Activated CD4-positive, CD25-positive, alpha-beta regulatory T cell (primary cell): ENCODE measurements at places on chromosomes 12 and 14.

DNA sequence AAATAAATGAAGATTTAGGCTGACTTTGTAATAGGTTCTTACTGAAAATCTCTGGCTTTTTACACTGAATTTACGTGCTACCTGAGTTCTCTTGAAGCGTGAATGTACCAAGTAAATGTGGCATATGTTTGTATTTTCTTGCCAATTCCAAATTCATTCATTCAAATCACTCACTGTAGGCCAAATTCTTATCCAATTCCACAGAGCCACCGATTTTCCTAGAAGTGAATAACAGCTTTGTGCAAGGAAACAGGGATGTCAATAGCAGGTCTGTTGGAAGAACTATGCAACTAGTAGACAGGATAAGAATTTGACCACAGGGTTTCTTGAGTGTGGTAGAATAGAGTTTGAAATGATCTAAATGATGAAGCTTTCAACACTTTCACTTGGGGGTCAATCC is 86.8 kb downstream of the SOX5 start:
- no peak for DNase-seq

DNA sequence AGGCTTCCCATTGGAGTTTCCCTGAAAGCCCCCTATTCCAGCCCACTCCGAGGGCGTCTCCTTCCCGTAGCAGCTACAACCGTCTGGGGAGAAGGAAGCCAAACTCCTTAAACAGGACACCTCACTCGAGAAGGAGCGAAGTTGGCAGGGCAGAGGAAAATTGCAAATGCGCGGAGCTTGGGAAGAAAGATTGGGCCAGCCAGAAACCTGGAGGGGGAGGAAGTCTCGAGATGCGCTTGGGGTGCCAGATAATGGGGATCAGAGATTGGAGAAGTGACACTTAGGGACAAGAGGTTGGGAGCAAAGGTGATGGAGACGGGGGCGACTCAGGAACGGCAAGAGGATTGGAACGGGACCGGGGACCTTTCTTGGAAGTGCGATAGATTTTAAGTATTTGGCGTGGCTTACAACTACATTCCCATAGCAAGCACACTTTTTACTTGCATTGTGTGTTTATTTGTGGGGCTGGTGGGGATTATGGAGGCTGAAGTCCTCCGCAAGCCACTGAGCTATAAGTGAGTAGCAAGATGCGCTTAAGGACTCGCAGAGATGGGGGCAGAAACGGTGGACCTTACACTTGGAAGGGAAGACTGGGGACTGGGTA is 926 bp downstream of the HRK start:
- no peak for DNase-seq

- no peak for DNase-seq
Measured at GRCh38 chr14:24818058-24818822, 184.2 kb upstream of the GZMB start.

GRCh38 chr12:18296201-18296908 is 35.0 kb downstream of the PIK3C2G start:
- no peak for DNase-seq

DNA sequence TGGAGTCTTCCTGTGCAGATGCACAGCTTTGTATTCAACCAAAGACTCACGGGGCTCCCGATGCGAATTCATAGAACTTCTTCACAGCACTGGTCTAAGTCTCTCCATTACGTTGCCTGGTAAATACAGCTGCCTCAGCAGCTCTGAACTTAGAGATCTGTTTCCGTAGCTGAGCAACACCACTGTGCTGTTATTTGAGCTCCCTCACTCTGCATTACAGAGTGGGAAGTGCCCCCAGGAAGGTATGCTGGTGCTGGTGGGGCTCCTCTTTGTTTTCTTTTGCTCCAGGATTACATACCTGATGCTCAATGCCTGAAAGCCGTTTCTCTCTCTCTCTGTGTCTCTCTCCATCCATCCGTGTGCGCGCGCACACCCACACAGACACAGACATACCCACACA is 227.5 kb upstream of the RMST start:
- DNase-seq, result no peak

GRCh38 chr14:63266106-63266505 is 52.6 kb downstream of the GPHB5 start:
- DNase-seq, result no peak

DNA sequence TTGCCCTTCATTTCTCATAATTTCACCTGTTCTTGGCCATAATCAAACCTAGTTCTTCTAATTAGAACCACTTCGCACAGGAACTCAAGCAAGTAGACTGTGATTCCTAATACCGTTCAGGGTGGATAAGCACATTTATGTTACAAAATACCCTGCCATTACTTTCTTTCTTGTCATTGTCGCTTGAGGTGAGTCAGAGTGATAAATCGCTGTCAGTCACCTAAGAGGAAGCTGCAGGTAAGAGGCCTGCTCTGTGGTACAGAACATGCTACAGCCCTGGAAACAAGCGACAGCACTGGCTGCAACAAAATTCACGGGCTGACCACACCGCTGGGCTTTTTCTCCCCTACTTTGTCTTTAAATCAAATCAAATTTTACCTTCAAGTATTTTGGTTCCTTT is 218.2 kb downstream of the ANO6 start:
- DNase-seq, result no peak

- DNase-seq, result no peak
Measured at GRCh38 chr12:100845095-100845494, 50.5 kb downstream of the ANO4 start.

DNA sequence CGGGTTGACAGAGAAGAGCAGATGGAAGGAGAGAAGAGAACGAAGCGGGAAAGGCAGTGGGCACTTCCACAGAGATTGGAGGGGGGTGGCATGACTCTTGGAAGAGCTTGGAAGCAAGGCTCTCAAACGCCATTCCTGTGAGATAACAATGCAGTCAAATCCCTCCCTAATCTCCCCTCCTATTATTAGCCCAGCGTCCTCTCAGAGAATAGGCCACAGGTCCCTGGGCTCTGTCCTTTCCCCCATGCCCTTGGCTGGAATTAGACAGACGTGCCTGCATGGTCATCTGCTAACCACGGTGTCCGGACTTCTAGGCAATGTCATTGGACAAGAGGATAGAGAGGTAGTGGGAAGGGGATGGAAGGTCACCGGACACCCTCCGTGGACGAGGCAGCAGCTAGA is 8.0 kb upstream of the MYH7 start:
- no peak for DNase-seq

GRCh38 chr12:131454418-131455217 is 256.3 kb upstream of the SFSWAP start:
- DNase-seq, result no peak

DNA sequence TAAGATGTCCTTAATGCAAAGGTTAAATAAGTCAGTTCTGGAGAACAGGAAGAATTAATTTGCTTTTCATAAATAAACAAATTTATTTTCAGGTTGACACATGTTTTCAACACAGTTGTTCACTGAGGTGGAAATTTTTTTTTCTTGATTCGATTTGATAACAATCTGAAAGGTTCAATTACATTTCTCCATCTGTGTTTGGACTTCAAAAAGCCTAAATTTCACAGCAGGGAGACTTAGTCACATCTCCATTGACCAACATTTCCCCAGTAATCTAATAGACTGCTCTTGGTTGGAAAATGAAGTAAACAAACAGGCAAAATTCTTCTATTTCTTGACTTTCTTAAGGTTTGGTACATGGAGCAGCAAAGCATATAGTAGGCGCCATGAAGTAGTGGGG is 134.9 kb upstream of the CPNE8 start:
- DNase-seq, result no peak

GRCh38 chr14:35412272-35413056 is 7.9 kb upstream of the NFKBIA start:
- no peak for DNase-seq

- no peak for DNase-seq
Measured at GRCh38 chr12:24751181-24751580, 197.7 kb downstream of the BCAT1 start.

- DNase-seq, result peak; percentile 55
Measured at GRCh38 chr12:92928421-92928961, 604 bp downstream of the EEA1 start.

GRCh38 chr12:54429014-54429471 is 10.0 kb upstream of the ITGA5 start:
- DNase-seq, result no peak

DNA sequence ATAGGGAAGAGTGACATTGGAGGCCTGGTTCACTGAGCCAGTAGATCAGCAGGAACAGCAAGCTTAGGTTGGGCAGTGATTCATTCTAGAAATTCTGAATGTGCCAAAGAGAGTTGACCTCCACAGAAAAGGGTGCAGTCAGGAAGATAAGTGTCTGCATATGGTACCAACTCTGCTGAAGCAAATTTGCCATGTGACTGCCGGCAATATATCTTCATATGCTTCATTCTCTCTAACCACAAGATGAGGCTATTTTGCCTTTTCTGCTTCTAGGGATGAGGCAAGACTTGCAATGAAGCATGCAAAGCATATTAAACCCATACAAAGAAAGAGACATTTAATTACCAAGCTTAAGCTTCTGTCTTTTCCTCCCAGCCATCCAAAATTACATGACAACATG is 13.6 kb downstream of the CCDC198 start:
- no peak for DNase-seq

- DNase-seq, result no peak
Measured at GRCh38 chr14:91410771-91411536, 6.7 kb downstream of the CCDC88C start.

GRCh38 chr14:44453433-44454171 is 53.5 kb downstream of the FSCB start:
- no peak for DNase-seq

DNA sequence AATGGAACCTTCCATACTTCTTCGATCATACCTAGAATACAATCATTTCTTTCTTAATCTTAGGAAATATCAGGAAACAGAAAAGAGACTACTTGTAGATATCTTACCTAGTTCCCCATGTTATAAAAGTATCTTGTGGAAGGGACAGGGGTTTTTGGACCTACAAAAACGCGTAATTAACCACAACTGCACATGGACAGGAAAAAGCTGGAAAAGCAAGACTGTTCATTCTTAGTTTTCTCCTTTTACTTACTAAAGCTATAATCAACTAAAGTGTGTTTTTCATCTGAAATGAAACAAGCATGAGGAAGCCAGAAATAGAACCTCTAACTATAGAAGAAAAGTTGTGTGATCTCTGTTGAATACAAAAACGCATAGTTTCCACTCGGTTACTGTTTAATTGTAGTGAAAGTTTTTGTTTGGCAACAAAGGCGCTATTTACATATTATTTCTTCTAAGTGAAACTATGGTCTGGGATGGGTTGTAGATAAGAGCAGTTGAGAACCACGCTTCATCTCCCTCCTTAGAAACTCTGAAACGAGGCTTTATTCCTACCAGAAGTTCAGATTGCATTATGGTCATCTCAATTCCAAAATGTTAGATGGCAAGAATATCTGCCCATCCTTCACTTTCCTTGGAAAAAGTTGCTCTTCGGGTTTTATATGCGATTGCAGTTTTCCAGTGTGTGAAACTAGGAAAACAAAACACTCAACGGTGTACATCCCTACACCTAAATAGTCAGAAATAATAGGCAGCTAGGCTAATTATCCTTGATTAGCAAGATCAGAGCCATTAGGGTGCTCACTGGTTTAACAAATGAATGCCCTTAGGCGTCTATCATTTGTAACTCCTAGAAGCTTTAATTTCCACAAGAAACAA is 1.1 kb downstream of the BCAT1 start:
- no peak for DNase-seq

- no peak for DNase-seq
Measured at GRCh38 chr12:65561798-65562382, 262.4 kb upstream of the HMGA2 start.

DNA sequence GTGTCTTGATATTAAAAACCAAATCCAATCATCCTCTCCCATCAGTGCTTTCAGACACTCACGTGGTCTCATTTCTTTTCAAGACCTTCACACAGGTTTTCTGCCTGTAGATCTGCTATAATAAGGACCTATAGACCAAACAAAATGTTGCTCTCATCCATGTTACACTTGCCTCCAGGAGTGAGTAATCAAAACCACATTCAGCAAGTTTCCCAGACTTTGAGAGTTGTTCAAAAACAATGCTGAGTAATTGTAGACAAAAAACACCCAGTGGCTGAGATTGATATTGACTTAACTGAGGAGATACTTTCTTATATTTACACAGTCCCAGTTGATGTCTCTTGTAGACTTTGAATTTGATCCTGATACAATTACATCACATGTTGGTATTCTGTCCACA is 383.1 kb downstream of the TMEM132D start:
- DNase-seq, result no peak

GRCh38 chr12:70468741-70469140 is 102.7 kb downstream of the KCNMB4 start:
- DNase-seq, result no peak

GRCh38 chr14:50399251-50400032 is 2.8 kb upstream of the CDKL1 start:
- no peak for DNase-seq

GRCh38 chr12:49626169-49626835 is 2.9 kb downstream of the PRPF40B start:
- no peak for DNase-seq

DNA sequence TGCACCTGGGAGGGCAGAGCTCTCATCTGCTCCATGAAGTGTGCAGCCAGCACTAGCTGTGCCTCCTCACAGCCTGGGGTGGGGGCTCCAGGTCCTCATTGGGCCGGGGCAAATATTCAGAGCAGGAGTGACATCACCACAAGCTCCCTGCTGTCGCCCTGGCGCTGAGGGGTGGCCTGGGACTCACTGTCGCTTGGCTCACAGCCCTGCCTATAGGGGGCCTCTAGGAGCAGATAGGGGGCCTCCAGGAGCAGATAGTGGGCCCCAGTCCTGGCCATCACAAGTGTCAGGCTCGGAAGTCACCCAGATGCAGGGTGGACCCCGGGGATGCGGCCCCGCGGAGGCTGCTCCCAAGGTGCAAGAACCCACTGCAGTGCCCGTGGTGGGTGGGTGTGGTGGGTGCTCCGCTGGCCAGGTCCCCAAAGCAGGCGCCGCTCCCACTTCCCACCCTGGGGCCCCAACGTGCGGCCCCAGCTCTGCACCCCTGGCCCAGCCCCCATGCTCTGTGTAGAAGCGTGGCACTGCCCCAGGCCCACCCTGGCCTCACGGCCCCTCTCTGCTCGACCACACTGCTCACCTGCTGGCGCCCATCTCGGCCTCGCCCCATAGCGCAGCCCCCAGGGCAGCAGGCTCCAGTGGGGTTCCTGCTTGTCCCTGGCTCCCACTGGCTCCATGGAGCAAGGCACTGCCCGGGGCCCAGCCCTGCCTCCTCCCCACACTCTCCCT is 18.0 kb downstream of the SYNJ2BP start:
- no peak for DNase-seq

GRCh38 chr14:19823178-19823577 is 19.6 kb downstream of the OR4N2 start:
- no peak for DNase-seq

GRCh38 chr12:57438400-57438799 is 3.8 kb downstream of the INHBC start:
- DNase-seq, result no peak

DNA sequence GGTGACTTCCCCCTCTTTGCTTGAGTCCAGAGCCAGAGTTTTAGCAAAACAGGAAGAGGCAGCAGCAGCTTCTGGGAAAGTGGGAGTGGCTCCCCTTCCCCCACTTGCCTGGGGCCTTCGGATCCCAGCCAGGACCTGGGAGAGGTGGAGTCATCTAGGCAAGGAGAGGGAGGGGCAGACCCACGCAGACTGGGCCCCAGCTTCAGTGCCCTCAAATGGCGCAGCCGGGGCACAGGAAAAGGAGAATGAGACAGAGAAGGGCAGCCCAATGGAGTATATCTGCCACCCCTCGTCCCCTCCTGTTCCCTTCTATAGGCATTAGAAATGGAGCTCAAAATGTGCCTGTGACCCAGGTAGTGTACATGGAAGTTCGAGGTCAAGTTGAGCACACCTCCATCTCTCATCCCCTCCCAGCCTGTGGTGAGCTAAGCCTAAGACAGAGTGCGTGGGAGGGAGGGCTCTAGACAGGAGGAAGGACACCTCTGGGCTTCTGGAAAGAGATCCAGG is 9.3 kb upstream of the HDAC7 start:
- no peak for DNase-seq
